Naive thymus-derived CD8-positive, alpha-beta T cell (primary cell): ENCODE measurements at places on chromosomes 2 and 18.

- DNase-seq = no peak
These were observed 151.7 kb upstream of the ZNF521 start for GRCh38 chr18:25503567-25504081.

DNA sequence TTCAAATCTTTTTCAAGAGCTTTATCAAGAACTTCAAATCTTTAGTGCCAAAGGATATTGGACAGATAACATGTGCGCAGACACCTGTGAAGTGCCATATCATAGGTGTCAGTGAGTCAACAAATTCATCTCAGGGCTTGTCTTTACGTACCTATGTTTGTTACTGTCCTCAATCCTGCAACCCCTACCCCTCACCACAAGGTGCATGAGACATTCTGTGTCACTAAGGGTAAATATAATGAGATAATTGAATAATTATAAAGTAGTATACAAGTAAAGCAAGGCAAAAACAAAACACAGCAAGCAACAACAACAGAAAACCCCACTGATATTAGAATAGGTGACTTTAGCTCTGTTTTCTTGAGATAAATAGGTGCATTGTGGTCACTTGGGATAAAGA, 1495.8 kb upstream of the TMEFF2 start:
- no peak for DNase-seq

DNA sequence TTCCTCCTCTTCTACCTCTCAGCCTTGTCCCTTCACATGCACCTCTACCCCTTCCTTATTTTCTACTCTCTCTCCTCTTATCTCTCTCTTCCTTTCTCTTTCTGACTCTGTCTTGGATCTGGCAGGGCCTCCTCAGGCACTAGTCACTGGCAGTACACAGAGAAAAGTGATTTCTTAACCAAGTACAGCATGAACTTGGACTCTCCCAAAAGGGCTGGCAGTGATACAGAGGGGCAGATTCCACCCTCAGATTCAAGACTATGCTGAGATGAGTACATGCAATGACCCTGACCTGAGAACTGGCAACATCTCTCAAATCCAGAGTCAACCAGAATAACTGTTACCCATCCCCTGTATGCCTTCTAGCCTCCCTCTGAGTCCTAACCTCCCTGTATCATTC, 4.3 kb downstream of the AOX1 start:
- DNase-seq = no peak

DNA sequence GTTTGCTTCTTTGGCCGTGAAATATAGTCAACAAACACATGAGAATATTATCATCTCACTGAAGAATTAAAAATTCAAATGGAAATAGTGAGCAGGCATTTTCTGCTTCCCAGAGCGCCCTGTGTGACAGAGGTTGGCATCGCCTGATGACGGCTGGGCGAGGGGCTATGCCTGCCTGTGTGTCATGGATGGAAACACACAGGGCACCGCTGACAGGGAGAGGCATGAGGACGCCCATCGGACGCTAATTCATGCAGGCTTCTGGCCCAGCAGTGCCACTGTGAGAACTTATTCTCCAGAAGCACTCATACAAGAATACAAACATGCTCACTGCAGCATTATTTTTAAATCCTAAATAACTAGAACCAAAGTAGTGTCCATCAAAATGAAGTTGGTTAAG, 61.4 kb upstream of the OTOS start:
- DNase-seq = no peak

DNA sequence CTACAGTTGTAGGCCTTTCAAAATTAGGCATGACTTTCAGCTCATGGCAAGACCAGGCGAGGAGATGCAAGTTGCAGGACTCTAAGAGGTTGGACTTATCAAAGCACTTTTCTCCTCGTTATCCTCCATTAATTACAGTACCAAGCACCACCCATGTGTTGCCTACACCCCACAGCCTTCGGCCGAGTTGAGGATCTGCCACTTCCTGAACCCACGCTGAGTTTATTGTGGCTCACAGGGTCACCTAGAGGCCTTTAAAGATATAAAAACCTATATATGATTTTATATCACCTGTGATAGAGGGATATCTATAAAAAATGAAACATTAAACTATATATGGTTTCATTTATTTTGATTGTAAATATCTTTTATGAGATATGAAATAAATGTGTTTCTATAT, 2.6 kb downstream of the UGT1A10 start:
- DNase-seq = no peak

- DNase-seq = no peak
These were observed 74.9 kb downstream of the ATP8B1 start for GRCh38 chr18:57727952-57728807.

DNA sequence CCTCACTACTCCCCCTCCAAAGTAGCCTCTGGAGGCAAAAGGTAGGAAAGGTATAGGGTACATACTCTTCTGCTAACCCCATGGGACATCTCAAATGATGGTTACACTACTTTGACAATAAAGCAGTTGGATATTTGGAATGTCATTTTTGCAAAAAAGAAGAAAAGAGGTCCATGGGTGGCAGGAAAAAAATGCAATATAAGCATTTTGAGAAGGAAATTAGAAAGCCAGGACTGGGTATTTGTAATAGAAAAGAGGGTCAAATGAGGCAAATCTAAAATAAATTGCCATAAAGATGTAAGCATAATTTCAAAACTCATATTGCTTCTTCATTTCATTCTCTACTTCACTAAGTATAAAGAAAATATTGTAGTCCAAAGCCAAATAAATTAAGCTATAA, 280.2 kb downstream of the NOL4 start:
- DNase-seq = no peak
